ENCODE measurements at places on chromosomes 5 and 9.

DNA sequence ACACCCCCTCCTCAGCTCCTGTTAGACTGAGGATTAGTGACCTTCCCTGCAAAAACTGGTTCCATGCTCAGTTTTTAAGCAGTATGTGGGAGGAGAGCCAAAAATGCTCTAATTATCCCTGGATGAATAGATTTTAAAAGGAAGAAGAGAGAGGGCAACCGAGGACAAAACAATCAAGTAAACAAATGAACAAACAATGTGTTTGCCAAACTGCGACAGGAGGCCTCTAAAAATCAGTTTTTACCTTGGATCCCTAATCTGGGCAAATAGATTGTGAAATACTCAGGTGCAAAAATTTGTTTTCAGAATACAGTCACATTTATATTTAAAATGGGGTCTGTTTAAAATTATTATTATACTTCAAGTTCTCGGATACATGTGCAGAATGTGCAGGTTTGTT, 8.5 kb downstream of the TAL2 start:
- no peak for DNase-seq

GRCh38 chr5:120098426-120098825, 365.7 kb upstream of the PRR16 start:
- no peak for DNase-seq

- DNase-seq, result no peak
Measured at GRCh38 chr5:171743436-171744076, 42.1 kb upstream of the SMIM23 start.

GRCh38 chr5:32572778-32573480, 12.4 kb upstream of the SUB1 start:
- no peak for DNase-seq

DNA sequence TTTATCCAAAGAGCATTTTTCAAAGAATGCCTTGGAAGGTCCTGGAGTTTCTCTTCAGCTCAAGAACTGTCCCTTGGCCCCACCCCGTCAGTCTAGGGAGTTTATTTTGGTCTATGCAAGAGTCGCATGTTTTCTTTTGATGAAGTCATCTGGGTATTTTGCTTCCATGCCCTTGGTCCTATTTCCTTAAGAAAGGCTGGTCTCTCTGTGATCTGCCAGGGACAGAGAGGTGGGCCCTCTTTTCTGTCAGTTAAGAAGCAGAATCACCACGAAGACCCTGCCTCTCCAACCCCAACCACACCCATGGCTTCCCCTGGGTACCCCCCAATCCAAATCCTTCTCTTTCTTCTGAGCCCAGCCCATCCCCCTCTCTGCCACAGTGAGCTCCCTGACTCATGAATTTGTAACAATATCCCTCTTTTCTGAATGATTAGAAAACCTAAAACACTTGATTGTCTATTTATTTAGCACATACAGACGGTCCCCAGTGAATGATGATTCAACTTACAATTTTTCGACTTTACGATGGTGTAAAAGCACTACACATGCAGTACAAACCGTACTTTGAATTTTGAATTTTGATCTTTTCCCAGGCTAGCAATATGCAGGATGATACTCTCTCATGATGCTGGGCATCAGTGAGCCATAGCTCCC, 163.5 kb upstream of the ADRA1B start:
- no peak for DNase-seq

Measured in HL-60 (cell line).